ENCODE measurements at places on chromosomes 6 and 20.

- DNase-seq, result no peak
Observed at GRCh38 chr6:167956983-167957492, 40.4 kb upstream of the KIF25 start.

DNA sequence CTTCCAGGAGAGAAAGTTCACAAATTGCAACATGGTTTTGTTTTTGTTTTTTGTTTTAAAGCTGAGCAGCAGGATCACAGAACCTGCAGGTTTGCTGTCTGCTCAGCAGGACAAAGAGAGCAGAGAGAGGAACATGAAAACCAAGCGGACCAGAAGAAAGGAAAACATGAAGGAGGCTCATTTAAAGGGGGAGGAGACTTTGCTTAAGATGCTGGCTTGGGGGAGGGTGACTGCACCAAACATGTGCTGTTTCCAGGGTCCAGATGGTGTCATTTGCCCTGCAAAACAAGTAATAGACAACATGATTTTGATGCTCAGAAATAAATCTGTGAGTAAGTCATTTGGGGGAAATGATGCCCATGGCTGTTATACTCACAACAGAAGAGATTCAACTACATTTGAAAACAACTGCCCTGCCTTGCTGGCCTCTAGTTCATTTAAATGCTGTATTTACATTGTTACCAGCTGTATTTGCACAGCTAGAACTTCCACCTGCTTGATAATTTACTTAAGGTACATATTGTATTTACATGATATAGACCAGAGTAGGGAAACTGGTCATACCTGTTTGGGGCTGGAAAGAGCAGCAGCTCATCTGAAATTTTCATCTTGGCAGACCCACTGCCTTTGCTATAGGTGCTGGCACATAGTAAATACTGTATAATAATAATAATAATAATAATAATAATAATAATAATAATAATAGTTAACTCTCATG lies 32.2 kb upstream of the CHD6 start:
- DNase-seq, result peak; percentile 84

DNA sequence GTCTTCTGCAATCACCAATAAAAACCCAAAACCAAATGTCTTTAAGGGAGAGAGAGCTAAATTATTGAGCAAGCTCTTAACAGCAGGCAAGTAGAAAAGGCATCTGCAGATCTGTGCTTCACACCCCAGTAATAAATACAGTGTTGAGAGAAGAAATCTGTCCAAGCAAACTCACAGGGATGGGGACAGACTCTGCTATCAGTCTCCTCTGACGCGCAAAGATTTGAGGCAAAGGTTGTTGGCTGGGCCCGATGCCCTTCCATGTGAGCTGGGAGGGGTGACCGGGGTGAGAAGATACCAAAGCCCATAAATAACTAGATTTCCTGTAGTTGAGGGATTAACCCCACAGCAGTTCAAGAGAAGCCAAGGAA lies 315.2 kb upstream of the SOX4 start:
- no peak for DNase-seq

GRCh38 chr20:4445784-4446183 lies 275.9 kb upstream of the PRND start:
- no peak for DNase-seq

DNA sequence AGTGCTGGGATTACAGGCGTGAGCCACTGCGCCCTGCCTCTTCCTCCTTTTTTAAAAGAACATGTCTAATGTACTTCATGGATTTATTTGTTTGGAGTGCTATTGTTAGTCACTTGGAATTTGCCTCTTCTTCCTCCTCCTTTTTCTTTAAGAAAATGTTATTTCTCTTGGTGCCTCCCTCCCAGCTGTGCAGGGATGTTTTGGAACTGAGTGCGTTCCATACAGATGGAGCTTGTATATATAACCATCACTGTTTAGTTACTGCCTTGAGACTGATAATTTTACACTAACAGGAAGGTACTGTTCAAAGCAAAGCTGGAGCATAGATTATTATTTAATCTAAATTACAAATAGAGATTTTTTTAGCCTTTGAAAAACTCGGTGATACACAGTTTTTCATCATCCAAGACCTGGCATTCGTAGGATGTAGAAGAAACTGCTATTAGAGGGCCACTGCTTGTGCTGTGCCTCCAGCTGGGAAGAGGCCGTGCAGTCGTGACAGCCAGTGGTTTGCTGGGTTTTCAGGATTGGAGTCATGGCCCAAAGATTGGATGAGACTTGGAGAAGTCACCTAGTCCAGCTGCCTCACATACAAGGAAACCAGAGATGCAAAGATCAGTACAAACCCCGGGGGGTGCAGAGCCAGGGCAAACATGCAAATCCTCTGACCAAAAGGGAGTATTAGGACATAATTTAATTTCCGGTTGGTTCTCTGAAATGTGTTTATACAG lies 123.1 kb downstream of the PLEKHG1 start:
- no peak for DNase-seq

GRCh38 chr6:106743612-106744011 lies 114.2 kb downstream of the QRSL1 start:
- DNase-seq, result peak; percentile 22

- no peak for DNase-seq
Observed at GRCh38 chr20:11502061-11502460, 415.6 kb upstream of the BTBD3 start.

DNA sequence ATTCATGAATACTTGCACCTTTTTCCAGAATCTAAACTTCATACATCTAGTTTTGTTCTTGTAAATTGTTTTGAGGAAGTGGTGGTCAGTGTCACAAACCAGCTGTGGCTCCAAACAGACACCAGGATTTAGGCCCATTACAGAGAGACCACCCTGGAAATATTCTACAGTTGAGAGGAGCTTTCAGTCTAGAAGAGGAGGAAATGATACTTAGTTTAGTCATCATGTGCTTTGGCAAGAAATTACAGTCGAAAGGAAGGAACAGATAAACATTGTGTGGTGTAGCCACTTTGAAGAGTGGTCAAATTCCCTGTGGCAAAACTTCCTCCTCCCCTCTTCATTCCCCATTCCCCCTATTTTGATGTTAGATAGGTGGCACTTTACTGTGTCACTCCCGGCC lies 15.7 kb downstream of the DCBLD1 start:
- no peak for DNase-seq

GRCh38 chr20:39289316-39289715 lies 327.2 kb downstream of the DHX35 start:
- DNase-seq, result peak; percentile 18

DNA sequence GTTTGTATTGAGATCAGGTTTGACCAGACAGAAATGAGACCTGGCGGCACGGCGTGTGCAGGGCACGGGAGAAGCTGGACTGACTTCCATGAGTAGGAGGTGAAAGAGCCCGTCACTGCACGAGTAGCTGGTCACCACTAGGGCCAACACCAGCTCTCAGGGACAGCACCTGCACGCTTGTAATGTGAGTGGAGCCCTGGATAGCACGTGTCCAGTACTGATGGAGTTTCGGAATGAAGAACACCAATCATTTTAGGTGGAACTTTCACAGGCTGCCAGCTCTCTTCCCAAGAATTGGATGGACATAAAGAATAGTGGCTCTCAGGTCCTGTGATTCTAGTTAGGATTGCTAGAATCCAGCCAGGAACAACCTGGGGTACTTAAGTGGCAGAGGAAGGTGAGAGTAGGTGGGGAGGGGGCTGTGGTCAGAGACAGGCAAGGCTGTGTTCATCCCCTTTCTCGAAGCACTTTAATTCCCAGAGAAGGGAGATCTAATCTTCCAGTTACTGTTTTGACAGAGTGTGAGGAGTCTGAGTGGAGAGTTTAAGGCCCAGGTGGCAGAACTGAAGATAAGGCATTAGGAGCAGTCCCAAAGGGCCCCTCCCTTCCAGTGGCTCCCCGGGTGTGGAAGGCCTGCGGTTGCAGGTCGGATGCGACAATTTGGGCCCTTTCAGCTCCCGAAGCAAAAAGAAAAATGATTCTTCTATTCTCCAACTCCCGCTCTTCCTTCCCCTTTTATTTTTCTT lies 314.8 kb downstream of the QKI start:
- DNase-seq, result no peak

- DNase-seq, result peak; percentile 32
Observed at GRCh38 chr20:6074145-6074561, 20.3 kb upstream of the LRRN4 start.

- DNase-seq, result peak; percentile 79
Observed at GRCh38 chr20:18728165-18728869, 85.3 kb upstream of the SCP2D1 start.

DNA sequence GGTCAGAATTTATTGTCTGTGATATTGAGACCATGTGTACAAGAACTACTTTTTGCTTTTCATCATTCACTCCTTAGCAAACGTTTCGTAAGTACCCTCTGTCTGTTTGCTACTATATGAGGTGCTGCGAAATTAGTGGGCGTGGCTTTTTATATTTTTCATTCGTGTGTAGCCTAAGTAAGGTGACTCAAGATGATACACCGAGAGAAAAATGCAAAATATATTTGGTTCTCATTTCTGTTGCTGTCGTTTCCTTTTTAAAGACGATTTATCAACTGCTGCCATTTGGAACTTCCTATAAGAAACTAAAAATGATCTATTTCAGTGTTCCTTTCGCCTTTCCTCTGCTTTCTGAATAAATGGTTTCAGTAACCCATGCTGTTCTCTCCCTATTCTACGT lies 61.2 kb downstream of the VAPB start:
- DNase-seq, result no peak

- DNase-seq, result no peak
Observed at GRCh38 chr6:107509506-107509905, 19.6 kb downstream of the SOBP start.

DNA sequence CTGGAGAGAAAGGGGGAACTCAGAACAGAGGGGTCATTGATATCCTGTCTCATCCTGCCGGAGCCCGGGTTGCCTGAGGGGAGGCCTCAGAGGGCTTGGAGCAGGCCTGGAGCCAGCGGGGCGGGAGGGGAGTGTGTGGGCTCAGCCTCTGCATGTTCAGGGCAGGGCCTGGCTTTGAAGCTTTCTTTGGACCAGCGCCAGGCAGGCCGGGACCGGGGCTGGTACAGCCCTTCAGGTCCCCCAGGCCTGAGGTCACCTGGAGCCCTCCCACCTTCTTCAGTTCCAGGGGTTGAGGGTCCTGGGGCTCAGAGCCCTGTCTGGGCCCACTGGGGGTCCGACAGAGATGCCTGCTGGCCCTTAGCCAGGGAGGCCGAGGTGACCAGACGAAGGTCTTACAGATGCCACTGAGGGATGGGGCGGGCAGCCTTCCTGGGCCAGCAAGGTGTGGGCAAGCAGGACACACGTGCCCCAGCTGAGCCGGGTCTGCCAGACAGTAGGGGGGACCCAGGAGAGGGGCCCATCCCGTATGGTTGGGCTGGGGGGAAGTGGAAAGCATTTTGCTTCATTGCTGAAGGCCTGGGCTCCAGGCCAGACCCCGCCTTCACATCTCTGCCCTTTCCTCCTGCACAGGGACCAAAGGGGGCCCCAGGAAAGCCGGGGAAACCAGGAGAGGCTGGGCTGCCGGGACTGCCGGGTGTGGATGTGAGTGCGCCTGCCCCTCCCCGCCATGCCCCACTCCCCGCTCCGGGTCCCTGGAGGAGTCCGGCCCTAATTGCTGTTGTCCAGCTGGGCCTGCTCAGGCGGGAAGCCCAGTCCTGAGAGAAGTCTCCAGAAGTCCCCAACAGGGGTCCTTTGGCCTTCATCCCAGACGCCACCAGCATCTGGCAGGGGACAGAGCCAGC lies 2.0 kb downstream of the COL9A3 start:
- no peak for DNase-seq

- DNase-seq, result no peak
Observed at GRCh38 chr6:16933961-16934360, 167.9 kb upstream of the STMND1 start.

All from NCI-H2171 treated with DMSO at 0.1 percent for 48 hours (cell line).